ENCODE measurements at places on chromosomes 16 and 17.

DNA sequence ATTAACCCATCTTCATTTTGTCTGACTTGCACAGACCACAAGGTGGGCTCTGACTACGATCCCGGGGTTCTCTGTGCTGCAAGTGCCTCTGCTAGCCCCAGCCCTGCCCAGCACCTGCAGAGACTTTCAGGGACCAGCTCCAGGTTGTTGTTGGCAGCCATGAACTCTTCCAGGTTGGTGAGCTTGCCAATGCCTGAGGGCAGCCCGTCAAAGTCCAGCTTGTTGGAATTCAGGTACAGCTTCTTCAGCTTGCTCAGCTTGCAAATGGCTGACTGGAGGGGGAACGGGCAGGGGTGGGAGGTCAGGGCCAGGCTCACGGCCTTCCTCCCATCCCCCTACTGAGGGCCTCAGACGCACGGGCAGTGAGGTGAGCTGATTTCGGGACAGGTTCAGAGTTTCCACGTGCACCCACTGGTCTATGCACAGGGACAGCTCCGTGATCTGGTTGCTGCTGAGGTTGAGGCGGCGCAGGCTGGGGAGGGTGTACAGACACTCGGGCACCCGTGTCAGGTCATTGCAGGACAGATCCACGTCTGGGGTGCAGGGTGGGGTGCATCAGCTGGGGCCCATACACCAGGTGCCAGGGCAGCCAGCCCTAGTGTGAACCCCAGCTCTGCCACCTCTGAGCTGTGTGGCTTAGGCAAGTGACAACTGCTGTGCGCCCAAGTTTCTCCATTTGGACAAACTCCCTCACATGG, 5.2 kb downstream of the FLII start:
- DNase-seq: no peak

DNA sequence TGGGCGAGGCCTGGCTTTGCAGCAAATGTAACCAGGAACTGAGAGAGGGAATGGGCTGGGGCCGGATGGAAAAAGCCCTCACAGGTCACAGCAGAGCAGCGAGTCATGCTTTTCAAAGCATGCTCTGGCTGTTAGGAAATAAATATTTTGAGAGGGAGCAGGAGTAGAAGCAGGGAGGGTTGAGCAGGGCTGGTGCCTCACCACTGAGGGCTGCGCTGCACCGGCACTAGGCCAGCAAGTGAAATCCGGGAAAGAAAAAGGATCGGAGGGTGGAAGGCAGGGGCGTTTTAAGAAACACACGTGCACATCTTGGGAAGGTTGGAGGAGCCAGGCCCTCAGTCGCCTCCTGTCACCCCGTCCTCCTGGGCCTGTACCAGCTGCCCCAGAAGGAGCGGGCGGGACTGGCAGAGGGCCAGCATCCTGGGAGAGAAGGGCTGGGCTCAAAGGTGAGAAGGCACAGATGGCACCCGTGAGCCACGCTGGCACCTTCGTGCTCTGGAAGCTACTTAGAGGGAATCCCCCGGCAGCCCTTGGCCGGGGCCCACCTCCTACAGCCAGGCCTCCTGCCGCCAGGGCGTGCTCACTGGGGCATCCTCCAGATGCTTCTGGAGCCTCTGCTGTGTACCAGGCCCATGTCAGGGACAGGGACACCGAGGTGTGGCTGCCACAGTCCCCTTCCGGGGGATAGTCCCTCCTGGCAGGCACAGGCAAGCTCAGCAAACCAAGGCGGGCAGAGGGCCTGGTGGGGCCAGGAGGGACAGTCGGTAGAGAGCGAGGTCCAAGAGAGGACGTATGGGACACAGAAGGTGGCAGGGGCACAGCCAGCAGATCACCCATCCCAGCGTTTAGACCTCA, 71.5 kb upstream of the PLCG2 start:
- no peak for DNase-seq

DNA sequence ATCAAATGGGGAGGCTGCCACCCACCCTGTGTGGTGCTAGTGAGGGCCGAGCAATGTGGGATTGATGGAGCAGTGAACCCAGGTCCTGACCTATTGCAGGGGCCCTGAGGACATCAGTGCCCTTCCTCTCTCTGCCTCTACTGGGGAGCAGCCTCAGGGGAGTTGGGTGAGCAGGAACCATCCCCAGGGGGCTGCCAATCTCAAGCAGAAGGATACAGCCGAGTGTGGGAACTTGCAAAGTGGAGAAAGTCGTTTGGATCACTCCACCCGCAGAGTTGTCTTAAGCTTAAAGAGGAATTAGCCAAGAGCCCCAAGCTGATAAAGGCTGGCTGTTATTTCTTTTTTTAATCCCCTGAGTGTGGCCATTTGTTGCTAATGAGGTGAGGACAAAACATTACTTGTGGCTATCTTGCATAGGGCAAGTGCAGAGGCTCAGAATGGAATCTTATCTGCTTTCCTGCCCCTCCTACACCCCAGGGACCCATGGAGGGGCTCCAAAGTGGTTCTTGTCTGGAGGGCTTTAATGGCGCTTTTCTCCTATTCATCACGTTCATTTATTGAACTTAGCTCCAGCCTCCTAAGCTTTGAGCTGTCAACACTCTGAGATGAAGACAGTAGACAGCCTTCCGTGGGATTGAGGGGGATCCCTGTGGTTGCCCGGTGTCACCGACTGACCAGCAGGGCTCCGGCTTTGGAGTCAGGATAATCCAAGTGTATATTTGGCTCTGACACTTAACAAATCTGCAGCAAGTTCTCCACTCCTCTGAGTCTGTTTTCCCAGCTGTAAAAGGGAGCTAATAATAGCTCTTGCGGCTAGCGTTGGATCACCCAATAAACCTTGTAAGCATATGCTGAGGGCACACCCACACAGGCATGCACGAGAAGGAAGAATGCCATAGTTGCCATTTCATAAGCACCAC, 45.1 kb downstream of the MYH11 start:
- DNase-seq: peak; percentile 89

DNA sequence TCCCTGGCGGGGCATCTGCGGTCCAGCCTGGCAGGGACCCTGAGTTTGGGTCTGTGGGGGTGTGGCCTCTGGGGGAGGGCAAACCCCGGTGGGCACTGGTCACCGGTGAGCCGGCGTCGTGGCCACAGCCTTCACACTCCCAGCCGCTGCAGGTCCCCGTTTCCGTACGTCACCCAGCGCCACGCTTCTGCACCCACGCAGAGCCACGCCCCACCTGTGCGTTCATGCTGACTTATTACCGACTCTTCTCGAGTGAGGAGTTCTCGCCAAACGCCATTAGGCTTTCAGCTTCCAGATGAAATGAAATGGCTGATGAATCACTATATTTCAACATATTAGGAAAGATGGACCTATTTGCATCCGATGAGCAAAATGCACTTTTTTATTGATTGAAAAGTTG, 8.8 kb upstream of the SSTR5 start:
- DNase-seq: no peak

- DNase-seq: no peak
These were observed 42.0 kb downstream of the TNFRSF13B start for GRCh38 chr17:16929757-16930520.

DNA sequence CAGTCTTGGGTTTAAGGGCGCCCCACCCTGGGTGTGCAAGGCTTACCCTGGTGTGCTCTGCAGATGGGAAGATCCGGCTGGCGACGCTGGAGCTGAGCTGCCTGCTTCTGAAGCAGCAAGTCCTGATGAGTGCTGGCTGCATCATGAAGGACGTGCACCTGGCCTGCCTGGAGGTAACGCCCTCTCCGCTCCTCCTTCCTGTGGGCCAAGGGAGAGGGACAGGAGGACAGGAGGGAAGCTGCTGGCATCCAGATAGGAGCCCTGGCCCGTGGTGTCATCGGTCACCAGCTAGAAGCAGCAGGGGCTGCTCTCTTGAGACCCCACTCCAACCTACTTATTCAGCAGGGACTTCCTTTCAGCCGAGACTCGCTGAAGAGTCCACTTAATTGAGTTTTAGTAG, 97.8 kb downstream of the CLEC16A start:
- DNase-seq: no peak

- DNase-seq: no peak
These were observed 123.2 kb upstream of the LHX1 start for GRCh38 chr17:36813957-36814563.

DNA sequence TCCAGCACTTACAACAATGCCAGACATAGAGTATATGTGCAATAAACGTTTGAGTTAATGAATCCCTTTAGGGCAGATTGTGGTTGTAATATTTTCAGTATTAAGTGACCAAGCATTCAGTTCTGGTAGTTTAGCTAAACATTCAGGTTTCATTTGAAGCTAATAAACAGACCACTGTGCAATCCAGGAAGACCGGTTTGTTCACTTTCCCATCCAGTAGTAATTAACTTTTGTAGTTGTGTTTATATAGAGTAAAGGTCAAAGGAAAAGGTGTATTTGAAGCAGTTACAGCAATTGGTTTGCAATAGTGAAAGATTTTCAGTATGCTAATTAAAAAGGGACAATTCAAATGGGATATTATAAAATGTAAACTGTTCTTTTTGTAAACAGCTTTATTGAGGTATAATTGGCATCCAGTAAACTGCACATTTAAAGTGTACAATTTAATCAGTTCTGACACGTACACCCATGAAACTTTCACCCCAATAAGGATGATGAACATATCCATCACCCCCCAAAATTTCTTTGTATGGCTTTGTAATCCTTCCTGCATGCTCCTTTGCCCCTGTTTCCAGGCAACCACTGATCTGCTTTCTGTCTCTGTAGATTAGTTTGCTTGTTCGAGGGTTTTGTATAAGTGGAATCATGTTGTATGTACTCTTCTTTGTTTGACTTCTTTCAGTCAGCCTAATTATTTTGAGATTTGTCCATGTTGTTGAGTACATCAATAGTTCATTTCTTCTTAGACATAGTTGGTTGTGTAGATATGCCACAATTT, 26.3 kb downstream of the MRTFB start:
- DNase-seq: no peak

GRCh38 chr17:50080827-50081226, 14.3 kb upstream of the PDK2 start:
- no peak for DNase-seq

GRCh38 chr17:12078791-12079190, 58.1 kb downstream of the MAP2K4 start:
- no peak for DNase-seq

DNA sequence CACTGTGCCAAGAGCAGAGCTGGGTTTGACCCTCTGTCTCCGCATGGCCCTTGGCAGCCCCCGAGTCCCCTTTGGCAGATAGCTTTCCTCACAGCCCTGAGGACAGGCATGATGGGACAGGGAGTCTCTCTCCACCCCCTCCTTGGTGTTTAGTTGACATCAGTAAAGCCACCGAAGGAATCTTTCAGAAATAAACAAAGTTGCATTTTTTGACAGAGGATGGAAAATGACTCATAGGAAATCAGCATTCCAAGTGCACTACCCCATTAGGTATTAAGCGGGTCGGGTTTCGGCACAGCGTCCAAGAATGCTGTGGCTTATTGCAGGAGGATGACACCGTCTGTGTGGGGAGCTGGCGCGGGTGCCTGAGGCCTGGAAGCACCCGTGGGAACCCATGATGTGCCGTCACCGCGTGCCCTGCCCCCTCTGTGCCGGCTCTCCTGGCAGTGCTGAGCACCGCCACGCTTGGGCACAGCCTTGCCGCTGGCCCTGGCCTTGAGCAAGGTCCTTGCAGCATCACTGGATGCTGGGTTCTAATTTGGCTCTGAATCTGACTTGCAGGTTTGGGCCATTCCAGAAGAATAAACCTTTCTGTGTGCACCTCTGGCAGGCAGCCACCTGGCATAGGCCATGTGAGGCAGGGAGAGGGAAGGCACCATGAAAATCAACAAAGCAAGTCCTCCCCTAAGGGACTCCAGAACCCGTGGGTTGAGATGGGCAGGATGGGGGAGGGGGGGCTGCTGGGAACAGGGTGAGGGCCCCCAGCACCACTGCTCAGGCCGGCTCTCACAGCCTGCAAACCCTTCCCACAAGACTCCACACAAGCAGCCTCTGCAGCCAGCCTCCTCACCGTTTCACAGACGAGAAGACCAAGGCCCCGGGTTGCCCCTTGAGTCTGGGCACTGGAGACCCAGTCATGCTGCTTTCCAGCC, 50.5 kb upstream of the ZNF469 start:
- no peak for DNase-seq

GRCh38 chr17:5888811-5889210, 181.4 kb upstream of the WSCD1 start:
- DNase-seq: no peak

GRCh38 chr17:19017804-19018599, 13.4 kb upstream of the FAM83G start:
- DNase-seq: no peak

DNA sequence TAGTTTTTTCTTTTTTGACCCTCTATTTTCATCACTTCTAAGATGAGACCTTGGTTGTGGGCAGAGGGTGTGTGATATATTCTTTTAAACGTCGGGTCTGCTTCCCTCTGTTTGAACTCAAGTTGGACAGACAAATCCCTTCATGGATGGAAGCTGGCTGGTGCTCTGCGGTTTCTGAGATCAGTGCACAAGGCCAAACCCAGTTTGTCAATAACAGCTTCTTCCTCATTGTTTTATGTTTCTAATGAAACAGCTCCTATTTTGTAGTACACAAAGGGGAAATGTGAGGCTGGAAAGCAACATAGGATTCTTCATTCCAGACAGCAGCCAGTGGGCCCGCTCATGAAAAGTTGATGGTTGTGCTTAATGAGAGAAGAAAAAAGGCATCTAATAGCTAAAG, 159.6 kb downstream of the PRKCA start:
- DNase-seq: peak; percentile 59

DNA sequence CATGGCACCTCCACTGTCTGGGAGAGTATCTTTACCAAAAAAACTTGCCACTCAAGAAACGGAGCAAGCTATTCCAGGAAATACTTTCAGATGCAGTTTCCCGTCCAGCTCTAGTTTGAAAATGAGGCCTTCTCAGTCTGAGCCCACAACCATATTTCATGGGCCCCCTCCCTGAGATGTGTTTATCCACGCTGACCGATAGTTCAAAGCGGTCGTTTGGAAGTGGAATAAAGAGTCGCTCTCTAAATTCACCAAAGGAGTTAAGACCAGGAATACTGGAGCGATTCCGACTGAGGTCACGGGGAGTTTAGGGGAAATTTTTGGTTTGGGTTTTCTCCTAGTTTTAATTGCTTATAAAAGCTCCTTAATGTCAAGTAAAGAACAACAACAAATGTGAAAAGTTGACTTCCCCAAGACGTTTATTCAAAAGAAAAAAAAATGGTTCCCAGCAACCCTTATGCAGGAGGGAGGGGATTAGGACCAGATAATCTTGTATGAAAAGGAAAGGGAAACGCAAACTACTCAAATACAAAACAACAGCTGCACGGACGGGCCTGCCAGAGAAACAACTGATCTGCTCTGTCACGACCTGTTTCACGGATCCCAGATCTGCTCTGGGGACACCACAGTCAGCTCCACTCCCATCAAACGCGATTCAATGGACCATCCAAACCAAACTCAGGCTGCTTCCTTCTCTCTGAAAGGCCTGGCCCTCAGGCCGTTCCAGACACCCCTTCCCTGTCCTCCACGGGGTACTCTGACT, 77.1 kb downstream of the MRM3 start:
- no peak for DNase-seq
